Dermis blood vessel endothelial cell (primary cell): ENCODE measurements at places on chromosomes 5 and 9. TPM values are rescaled to one million over a fixed set of nuclear protein-coding genes. Genes with fewer than 3 reads are reported as not detected.

Gene CDC25C
- total RNA-seq, result 2.4 and 11.3 TPM in 2 replicates

Gene GARIN3
- not detected in 2 replicates for total RNA-seq

Gene PCDHB10
- 0.51 and 0.70 TPM in 2 replicates for total RNA-seq

Gene TPPP
- total RNA-seq, result under 0.01 and 0.14 TPM in 2 replicates

Gene PCDHA10
- 0.09 and 0.17 TPM in 2 replicates for total RNA-seq

Gene SLC4A9
- total RNA-seq, result not detected in 2 replicates

Gene OR1J2
- not detected in 2 replicates for total RNA-seq

Gene ACTBL2
- total RNA-seq, result 0.05 and 0.17 TPM in 2 replicates

Gene MYOT
- total RNA-seq, result not detected in 2 replicates

Gene AGPAT2
- 46.1 and 62.6 TPM in 2 replicates for total RNA-seq

Gene TOR2A
- total RNA-seq, result 7.7 and 13.2 TPM in 2 replicates

Gene TXNDC8
- not detected in 2 replicates for total RNA-seq

- peak; percentile 78 for DNase-seq
These were observed 27.6 kb upstream of the CDKN2AIPNL start for GRCh38 chr5:134439210-134439654.

GRCh38 chr9:128159522-128159783 is 612 bp upstream of the BBLN start:
- DNase-seq, result no peak

DNA sequence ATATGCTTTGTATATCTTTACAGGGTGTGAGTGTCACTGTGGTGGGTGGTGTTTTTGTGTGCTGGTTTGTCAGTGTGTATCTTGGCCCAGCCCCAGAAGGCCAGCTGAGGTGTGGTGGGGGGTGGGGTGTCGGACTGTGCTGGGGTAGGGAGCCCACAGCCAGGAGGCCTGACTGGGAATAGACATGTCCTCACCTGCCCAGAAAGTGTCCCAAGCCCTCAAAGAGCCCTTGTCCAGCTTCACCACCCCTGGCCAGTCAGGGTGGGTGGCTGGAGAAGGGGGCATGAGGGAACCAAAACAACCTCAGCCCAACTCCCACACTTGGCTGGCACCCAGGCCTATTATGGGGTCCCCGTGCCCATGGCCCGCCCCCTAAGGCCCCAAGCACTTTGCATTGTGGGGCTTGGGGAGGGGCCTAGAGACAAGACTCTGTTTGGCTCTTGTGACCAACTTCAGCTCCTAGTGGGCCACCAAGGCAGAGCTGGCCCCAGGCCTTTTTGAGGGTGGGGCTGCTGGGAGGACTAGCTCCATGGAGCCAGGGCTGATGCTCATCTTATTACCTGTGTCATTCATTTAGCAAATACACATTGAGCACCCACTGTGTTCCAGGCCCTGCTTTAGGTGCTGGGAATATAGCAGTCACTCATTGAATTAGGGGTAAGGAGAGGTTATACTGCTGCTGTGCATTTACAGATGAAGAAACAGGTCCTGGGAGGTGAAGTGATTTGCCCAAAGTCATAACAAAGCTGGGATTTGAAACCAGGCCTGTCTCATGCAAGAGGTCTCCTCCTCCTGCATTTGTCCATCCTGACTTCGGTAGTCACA is 56.2 kb upstream of the PSD2 start:
- no peak for DNase-seq

- DNase-seq, result peak; percentile 47
These were observed 37.8 kb downstream of the UHRF2 start for GRCh38 chr9:6450641-6451375.

GRCh38 chr5:58235299-58235698 is 224.6 kb downstream of the PLK2 start:
- DNase-seq, result no peak

DNA sequence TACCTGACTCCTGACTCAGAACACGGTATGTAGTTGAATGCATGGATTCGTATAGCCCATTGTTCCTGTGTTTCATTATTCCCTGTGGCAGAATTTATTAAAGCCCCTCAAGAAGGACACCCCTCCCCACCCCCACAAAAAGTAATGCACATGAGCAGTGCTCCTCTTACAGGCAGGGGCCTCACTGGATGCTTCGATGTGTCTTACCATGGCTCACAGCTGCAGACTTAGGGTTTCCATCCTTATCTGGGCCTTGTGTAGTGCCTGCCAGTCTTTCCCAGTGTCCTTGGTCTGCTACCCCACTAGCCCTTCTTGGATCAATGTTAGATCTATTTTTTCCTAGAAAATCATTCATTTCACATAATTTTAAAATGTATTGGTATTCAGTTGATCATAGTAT is 14.9 kb downstream of the EXOSC3 start:
- no peak for DNase-seq

GRCh38 chr9:68739621-68740174 is 34.7 kb downstream of the PIP5K1B start:
- no peak for DNase-seq

GRCh38 chr9:34190996-34191892 is 12.4 kb downstream of the UBAP1 start:
- DNase-seq, result peak; percentile 49

DNA sequence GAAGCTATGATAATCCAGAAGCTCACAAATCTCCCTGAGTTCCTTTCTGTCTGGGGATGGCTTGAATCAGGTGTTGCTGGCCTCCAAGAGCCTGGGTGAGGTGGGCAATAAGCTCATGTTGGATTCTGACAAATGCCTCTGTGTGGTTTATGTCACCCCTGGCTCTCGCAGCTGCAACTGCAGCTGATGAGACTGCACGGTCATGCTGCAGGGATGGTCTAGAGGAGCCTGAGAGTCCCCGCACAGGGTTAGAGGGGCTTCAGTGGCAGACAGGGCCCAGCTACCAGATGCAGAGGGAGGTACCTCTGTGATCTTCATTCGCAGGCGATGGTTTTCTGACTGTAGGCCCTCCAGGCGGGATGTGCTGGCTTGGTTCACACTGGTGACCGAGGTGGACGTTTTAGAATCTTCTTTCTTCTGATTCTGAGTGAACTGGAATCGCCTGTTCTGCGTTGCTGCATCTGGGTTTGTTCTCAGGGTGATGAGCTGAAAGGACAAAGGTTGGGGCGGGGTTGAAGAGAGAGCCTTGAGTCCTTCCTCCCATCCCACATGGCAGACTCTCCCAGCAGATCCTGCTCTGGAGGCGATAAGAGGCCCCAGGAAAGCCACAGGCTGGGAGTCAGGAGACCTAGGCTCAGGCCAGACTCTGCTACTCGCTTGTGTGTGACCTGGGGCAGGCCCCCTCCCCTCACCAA is 47.6 kb upstream of the TBC1D2 start:
- DNase-seq, result no peak

GRCh38 chr9:101582553-101582952 is 12.2 kb downstream of the PPP3R2 start:
- peak; percentile 16 for DNase-seq

DNA sequence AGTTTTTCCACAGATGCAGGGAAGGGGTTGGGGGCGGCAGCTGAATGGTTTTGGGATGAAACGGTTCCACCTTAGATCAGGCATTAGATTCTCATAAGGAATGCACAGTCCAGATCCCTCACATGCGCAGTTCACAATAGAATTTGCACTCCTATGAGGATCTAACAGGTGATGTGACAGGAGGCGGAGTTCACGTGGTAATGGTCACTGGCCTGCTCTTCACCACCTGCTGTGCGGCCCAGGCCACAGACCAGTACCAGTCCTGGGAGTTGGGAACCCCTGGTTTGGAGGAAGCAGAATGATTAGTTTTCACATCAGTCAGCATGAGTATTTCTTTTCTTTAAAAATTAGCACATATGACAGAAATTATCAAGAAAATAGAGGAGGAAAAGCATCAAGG is 26.3 kb downstream of the ANP32B start:
- DNase-seq, result no peak

DNA sequence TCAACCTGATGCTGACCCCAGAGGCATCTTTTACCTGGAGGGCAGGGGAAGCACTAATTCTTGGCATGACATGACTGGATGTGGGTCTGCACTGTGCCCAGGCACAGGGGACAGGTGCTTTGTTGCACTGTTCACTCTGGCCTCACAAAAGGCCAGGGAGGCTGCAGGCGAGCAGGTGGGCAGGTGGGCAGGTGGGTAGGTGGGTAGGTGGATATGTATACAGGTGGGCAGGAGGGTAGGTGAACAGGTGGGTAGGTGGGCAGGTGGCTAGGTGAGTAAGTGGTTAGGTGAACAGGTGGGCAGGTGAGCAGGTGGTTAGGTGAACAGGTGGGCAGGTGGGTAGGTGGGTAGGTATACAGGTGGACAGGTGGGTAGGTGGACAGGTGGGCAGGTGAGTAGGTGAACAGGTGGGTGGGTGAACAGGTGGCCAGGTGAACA is 1.5 kb downstream of the PAEP start:
- no peak for DNase-seq

- DNase-seq, result no peak
These were observed 82.7 kb downstream of the RFK start for GRCh38 chr9:76311537-76311936.
